ENCODE measurements at places on chromosomes 5 and 9. TPM values are rescaled to one million over a fixed set of nuclear protein-coding genes. Genes with fewer than 3 reads are reported as not detected.

DNA sequence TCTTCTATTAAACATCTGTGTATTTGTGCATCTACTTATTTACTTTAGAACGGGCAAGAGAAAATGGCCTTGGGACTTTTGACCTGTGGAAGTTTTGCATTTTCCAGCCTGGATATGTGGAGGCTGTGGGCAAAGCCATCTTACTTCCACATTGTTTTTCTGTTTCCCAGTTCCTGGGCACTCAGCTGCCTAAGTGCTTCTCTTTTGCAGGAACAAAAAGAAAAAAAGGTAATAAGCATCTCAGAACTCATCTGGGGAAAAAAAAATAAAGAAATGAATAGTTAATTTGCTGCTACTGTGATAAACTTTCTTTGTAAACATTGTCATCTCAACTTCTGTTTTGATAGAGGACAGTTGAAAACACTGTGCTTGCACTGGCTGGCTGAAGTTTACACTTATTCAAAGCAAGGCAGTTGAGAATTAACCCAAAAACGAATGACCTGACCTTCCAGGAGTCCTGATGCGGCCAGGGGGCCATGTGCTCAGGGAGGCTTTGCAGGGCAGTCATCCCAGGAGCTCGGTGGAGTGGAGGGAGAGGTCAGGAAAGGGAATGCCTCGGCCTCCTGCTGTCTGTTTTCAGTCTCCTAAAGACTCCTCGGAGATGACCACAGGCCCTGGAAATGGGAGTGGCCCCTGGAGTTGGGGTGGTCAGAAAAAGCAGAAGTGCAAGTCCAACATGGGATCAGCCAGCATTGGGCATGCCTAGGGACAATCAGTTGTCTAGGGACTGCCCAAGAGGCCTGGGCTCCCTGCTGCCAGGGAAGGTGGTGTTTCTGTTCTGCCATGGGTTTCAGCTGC, 75.5 kb downstream of the RAI14 start:
- DNase-seq = no peak

DNA sequence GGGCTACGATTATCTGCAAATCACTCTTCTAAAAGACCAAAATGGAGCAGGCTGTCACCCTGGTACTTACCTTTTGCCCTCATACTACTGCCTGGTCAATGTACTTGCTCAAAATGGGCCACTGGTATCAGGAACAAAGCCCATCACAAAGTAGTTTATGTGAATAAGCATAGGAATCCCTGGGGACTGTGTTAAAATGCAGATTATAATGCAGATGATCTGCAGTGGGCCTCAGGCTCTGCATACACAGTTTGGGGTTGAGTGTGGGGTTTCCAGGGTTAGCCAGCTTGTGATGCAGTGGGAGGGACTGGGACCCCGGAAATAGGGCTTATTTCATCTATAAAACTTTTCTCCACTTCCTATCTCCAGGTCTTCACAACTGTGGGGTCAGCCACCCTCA, 173.1 kb downstream of the HSD17B3 start:
- DNase-seq = no peak

Gene POU5F2
- 1.1 TPM for total RNA-seq

DNA sequence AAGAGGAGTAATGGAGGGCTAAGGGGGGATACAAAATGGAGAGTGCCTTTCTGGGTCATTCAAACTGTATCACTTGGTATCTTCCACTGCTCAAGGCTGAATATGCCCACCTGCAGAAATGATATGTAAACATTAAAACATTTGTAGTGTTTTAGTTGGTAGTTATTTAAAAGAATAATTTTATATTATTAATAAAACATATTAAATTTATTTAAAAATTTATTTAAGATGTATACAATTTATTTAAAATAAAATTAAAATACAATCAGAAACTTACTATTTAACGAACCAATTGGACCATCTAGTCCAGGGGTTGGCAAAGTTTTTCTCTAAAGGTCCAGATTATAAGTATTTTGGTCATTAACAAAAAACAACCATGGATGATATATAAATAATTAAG, 308.5 kb downstream of the PLK2 start:
- DNase-seq = no peak

Gene CDC25C
- 15.8 TPM for total RNA-seq

DNA sequence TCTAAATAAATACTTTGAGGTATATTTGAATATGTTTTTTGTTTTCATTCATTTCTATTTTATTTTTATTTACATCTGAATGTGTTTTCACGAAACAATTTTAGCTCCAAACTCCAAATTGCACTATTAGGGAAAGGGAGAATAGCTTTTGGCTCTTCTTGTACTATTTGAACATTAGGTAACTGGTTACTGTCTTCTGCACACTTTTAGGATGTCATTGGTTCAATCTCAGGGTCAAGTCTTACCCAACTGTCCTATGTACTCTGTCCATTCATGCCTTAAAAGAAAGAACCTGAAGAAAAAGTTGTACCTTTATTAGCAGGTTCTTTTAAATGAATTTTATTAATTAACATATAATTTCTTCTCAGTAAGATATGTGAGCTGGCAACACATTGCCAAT, 51.6 kb downstream of the ITGA1 start:
- DNase-seq = no peak

GRCh38 chr5:167895899-167896659, 395.4 kb upstream of the WWC1 start:
- DNase-seq = no peak

DNA sequence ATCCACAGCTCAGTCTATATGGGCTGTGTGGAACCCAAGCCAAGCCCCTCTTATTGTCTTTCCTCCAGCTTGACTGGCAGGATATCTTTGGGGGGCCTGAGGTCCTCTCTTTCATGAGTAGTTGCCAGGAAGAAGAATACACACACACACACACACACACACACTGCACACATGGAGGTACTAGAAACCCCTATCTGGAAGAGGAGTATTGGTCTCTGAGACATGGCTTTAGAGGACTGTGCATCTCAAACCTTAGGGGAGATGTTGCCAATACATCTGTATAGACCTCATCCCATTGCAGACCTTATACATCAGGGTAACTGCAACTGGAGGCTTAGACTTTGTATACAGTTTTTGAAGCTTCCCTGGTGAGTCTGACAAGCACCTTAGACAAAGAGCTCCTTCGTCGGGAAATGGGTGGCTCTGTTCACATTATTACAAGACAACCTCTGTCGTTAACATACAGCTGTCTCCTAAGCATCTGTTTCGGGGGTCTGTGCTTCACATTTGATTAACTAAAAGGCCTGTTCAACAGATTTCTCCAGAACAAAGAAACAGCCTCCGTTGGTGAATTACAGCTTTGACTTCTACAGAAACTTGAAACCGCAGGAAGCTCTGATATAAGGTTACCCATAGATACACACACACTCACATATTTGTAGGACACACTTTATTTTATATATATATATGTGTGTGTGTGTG, 5.5 kb upstream of the ENTREP1 start:
- no peak for DNase-seq

Gene GABRA1
- total RNA-seq = not detected

DNA sequence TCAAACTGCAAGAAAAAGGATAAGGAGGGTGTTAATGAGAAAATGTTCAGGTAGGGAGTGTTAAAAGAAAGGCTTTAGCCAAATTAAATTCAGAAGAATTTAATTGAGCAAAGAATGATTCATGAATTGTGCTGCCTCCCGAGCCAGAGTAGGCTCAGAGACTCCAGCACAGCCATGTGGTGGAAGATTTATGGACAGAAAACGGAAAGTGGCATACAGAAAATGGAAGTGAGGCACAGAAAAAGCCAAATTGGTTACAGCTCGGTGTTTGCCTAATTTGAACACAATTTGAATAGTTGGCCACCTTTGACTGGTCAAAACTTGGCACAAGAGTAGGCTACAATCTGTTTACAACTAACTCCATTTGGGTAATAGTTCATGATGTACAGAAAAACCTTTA, 9.6 kb upstream of the SLC30A5 start:
- no peak for DNase-seq

- no peak for DNase-seq
These were observed 17.1 kb downstream of the SMARCA2 start for GRCh38 chr9:2032234-2032633.

- no peak for DNase-seq
These were observed 82.2 kb upstream of the SLCO6A1 start for GRCh38 chr5:102581011-102581410.

GRCh38 chr9:134640506-134641172, 964 bp upstream of the COL5A1 start:
- no peak for DNase-seq

DNA sequence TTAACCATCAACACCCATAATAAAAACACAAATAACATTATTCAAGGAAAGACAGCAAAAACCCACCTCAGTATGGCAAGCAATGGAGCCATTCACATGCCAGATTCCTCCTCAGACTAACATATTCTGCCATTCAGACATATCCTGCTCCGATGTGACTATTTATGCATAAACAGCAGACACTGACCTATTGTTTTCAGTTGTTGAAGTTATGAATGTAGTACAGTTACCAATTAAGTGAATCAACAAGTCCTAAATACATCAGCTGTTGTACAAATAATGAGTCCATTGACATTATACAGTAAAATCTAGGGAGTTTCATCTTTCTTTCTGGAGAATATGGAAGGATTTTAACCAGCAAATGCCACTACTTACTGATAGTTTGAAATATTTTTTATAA, 131.7 kb downstream of the DENND1A start:
- no peak for DNase-seq

- DNase-seq = no peak
These were observed 563 bp upstream of the FGF10 start for GRCh38 chr5:44389823-44390143.

- DNase-seq = no peak
These were observed 48.9 kb upstream of the CPEB4 start for GRCh38 chr5:173839117-173839713.

DNA sequence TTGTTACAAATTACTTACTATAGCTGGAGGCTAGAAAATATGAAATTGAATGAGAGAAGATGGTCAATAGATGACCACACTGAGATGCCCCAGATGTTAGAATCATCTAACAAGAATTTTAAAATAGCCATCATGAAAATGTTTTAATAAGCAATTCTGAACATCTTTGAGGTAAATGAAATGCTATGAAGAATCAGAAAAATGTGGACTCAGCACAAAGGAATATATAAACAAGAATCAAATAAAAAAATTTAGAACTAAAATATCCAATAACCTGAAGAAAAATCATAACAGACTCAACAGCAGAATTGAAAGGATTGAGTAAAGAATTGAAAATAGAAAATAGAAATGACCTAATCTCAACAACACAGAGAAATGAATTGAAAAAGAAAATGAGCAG, 248.5 kb downstream of the PRDM9 start:
- no peak for DNase-seq

DNA sequence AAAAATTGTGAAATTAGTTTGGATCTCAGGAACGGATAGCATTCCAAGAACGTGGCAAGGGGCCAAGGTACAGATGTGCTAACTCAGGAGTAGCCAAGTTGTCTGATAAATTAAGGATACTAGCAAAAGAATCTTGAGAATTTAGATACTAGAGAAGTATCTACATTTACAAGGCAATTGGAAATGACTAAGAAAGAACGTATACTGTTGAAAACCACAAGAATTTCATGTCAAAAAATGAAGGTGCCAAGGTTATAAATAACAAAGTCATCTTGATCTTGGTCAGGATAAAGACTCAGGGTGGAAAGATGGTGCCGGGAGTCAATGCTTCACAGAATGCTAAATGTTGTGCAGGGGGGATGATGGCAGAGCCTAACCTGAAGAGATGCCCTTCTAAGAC, 19.2 kb downstream of the CAPSL start:
- DNase-seq = no peak

Measured in activated CD4-positive, alpha-beta T cell treated with anti-CD3 and anti-CD28 coated beads, Interleukin-2, amount 10 ng/mL, durations not matched to agents 7 days and 5 days (primary cell).